Thoracic aorta (tissue), 2 donors: ENCODE measurements at places on chromosomes 3 and 15. TPM values are rescaled to one million over a fixed set of nuclear protein-coding genes. Genes with fewer than 3 reads are reported as not detected.
A peak's percentile ranks its signal among the peaks of the same experiment; 100 is the strongest.

- no peak for DNase-seq
Measured at GRCh38 chr3:148389916-148390315, 307.8 kb upstream of the AGTR1 start.

- DNase-seq, result no peak
Measured at GRCh38 chr3:88678747-88679146, 428.7 kb upstream of the EPHA3 start.

The IMPG2 gene
- total RNA-seq, result 0.21 TPM

DNA sequence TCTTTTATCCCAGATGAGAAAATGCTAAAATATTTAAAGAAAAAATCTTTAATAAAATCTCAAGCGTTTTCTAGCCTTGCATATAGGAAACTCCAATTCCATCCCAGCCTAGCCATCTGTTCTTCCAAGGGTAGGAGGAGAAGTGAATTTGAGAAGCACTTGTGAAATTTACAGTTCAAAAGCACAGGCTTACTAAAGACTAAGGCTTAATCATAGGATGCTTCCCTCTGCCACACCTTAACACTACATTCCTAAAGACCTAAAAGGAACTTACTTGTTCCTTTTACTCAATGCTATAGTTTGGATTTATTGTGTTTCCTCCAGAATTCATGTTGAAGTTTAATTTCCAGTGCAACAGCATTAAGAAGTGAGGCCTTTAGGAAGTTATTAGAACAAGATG lies 764.8 kb upstream of the CADM2 start:
- DNase-seq, result no peak

DNA sequence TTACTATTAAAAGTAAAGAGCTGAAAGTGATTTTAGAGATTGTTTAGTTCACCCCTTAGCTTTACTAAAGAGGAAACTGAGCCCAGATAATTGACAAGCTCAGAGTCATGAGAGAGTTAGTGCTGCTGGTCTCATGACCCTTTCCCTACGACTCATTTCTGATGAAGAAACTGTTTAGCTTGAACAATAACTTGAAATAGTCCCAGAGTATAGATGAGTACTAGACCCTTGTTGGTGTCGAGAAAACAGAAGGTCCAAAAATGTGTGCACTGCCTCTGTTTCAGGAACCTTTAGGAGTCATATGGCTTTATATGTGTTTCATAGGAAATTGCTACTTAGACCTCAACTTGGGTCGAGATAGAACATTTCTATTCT lies 58.2 kb downstream of the IL16 start:
- no peak for DNase-seq

DNA sequence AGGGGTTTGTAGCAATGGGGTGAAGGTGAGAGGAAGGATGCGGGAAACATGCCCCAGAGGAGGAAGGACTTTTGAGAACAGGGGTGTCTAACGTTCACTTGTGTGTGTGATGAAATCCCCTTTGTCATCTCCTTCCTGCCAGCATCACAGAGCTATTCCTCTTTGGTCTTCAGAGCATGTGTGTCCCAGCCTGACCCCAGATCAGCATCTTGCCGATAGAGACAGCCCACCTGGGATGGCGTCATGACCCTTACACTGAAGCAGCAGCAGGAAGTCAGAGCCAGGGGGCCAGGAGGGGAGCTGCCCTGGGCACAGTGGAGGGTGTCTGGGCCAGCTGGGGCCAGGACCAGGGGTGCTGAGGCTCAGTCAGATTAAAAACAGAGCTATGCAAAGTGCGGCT lies 29.9 kb upstream of the GRIP2 start:
- DNase-seq, result no peak

DNA sequence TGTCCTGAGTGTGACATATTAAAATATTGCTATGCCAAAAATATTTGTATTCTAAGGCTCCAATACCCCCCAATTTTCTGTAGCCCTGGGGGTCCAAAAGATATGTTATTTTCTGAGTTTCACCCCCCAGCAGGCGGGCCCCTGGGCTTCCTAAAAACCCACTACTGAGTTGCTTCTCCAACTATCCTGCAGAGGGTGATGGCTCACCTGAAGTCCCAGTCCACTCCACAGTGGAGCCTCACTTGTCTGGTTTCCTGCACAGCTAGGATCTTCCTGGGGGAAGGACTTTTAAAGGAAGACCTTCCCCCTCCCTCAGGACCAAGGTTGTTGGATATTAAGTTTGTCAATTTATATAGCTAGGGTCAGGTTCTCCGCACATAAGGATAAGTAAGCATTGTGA lies 1181.4 kb downstream of the ROBO2 start:
- DNase-seq, result no peak

The TGM4 gene
- total RNA-seq, result not detected

GRCh38 chr15:69737916-69738315 lies 285.3 kb downstream of the RPLP1 start:
- no peak for DNase-seq

DNA sequence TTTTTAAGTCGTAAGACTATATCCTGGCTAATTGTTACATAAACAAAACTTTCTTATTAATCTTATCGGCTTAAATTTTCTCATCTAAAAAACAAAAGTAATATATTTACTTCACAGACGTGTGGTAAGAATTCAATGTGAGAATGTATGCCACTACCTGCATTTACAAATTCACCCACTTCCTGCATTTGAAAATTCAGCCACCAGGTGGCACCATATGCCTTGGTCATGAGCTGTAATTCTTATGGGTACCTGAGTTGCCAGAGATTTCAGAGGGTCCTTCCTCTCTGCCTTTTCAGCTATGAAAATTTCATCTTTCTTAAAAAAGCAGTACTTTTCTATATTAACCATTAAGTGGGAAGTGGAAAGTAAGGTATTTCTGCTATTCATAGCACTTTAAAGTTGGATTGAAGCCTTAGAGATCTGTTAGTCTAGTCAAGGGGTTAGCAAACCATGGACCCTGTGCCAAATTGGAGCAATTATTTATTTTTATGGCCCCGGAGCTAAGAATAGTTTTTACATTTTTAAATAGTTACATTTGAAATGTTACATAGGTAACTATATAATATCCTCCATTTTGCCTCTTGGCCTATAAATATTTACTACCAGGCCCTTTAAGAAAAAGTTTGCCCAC lies 127.8 kb downstream of the HCN4 start:
- DNase-seq, result peak; percentile 19

The GLT8D1 gene
- total RNA-seq, result 64.6 TPM

The KIF15 gene
- total RNA-seq, result 2.4 TPM

GRCh38 chr3:149080011-149080698 lies 6.2 kb downstream of the HLTF start:
- no peak for DNase-seq

DNA sequence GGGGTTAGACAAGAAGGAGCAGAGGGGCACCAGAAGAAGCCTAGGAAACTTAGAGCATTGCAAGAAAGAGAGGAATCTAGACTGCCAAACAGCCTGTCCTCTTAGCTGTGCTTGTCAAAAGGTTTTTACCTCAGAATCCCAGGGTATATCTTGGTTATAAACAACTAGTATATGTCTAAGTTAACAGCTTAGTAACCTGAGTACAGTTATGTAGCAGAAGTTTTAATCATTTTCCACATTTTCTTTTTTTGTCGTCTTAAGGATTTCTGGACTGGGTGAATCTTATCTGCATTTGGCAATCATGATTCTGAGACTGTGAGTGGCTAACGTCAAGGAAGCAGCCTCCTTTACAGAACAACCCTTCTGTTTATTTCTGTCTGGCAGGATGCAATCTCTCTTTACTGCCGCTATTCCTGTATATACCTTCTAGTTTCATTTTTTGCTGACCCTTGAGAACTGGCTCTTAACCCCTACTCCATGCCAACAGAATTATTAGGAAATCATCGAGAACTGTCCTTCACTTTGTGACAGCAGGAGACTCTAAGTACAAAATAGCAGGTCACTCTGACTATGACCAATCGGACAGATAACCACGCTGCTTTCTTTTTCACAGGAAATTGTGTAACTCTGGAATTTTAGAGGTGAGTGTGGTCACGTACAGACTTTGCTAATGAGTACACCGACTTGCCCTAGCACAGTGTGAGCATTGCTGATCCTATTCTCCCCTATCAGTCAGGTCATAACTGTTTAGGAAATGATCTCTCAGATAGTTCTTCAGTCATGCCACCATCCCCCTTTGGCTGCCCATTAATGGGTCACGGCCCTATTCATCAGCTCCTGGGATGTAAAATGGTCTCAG lies 3.3 kb upstream of the CP start:
- DNase-seq, result no peak

The SLCO3A1 gene
- 16.5 TPM for total RNA-seq

GRCh38 chr3:29936766-29937165 lies 655.9 kb downstream of the RBMS3 start:
- no peak for DNase-seq

- DNase-seq, result no peak
Measured at GRCh38 chr15:93331545-93332167, 242.6 kb upstream of the RGMA start.

DNA sequence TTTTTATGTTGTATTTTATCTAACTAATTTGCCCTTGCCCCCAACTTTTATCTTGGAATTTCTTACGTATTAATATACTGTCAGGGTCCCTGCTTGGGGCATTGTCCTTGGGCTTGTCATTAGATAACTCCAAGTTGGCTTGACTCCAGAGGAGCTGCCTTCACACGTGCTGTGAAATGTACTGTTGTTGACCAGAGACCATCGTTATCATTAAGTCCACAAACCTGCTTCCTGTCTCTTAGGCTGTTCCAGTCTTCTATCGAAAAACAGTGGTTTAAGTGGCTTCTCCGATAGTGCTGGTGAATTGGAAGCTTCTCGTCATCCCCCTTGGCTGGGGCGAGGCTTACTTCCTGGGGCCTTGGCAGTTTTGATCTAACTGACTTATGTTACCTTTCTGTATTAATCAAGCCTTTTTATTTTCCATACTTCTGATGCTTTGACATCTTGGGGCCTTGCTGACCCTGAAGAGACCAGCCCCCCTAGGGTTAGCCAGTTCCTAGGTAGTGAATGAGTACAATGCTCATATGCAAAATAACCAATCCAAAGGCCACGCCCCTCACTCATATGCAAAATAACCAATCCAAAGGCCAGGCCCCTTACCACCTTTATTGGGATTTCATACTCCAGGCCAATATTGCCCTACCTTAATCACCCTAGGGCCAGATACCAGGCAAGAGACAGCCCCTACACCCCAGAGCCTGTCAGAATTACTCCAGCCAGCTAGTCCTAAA lies 164.5 kb downstream of the IGF1R start:
- no peak for DNase-seq

The MUC20 gene
- 3.4 TPM for total RNA-seq

The FSD2 gene
- not detected for total RNA-seq

The ZNF662 gene
- total RNA-seq, result 12.6 TPM

DNA sequence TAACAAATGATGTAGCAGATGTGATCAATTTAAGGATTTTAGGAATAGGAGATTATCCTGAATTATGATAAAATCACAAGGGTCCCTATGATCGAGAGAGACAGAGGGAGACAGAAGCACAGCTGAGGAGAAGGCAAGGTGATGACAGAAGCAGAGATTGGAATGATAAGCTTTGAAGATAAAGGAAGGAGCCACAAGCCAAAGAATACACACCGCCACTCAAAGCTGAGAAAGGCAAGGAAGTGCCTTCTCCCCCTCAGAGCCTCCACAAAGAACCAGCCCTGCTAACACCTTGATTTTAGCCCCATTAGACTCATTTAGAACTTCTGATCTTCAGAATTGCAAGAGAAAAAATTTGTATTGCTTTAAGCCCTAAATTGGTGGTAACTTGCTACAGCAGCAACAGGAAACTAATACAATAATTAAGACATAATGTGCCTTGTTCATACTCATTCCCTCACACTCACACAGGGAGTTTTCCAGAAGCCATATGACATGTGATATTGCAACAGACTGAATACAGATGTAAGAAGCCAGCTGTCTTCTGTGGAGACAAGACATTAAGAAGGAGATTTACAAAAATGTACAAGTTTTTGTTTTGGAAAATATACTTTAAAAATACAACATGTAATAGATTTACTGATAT lies 38.2 kb downstream of the TRANK1 start:
- DNase-seq, result no peak

- DNase-seq, result no peak
Measured at GRCh38 chr3:57935539-57935938, 72.7 kb upstream of the FLNB start.

DNA sequence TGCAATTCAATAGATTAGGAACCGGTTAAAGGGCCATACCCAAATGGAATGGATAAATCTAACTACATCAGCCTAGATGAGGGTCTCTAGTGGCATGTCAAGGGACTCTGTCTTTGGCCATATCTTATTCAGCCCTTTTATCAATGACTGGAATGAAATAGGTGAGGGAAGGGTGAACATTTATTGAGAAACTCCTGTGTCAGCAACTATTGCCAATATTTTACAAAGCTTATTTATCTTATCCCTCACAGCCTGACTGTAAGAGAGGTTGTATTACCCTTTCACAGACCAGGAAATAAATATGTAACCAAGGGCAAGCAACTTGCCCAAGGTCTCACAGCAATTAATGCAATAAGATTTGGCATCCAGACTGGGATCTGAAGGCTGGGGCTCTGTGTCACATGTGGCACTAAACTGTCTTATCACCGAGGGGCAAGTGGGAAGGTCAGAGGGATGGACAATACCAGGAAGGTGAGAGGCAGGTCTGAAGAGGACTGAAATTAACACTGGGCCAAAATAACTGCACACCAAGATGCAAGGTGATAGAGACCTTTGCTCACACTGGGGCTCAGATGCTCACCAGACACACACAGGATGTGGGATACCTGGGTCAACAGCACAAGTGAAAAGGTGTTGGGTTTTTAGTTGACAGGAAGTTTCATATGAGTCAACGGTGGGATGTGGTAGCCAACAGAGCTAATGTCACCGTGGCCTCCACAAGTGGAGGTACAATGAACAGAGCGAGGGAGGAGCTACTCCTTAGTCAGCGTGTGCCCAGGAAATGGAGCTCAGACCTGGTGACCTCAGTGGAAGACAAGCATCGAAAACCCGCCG lies 261.3 kb downstream of the RPLP1 start:
- DNase-seq, result no peak

The MED12L gene
- 0.27 TPM for total RNA-seq

DNA sequence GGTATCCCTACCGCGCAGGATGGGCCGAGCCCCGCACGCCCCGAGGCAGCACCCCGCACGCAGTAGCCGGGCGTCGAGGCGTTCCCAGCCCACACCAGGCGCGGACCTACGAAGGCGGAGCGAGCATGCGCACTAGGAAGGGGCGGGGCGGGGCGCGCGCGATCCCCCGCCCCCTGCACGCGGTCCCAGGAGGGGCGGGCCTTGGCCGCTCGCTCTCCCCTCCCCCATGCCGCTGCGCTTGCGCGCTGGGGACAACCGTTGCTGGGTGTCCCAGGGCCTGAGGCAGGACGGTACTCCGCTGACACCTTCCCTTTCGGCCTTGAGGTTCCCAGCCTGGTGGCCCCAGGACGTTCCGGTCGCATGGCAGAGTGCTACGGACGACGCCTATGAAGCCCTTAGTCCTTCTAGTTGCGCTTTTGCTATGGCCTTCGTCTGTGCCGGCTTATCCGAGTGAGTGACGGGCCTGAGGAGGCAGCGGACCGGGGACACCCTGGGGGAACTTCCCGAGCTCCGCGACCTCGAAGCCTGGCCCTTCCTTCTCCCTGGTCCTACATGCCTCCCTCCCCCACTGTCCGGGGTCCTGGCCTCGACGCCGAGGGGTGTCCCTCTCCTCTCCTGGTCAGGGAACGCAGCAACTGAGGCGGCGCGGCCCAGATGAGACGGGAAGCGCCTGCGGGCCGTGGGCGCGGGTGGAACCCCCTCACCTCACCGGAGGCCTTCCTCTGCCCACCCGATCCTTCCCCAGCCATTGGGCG lies at the start of gene SPESP1:
TSS of gene SPESP1 (plus strand) at position 258 of the 755 bp plus-strand sequence. CDS start at position 387, 129 bp downstream.
- DNase-seq, result no peak
